ENCODE measurements at places on chromosomes 3 and 15.

DNA sequence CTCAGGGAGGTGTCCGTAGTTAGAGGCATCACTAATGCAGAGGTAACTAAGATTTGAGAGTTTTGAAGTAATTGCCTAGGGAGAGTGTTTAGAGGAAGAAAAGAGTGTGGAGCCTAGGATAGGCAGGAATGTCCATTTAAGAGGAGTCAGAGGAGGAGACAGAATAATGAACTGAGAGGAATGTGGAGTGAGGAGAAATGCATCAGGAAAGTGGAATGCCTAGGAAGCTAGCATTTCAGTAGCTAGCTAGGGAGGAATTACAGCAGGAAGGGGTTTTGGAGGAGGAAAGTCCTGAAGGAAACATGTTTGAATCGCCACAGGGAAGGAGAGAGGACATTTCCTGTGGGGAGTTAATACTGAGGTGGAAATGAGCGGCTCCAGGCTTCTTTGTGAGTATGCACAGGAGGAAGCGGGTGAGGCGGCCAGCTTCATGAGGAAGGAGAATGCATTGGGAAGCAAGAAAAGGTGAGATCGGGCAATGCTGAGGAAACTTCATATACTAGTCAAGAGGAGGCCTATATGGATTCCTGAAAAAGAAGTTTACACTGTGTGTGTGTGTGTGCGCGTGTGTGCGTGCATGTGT lies 154.3 kb downstream of the TMEM108 start:
- DNase-seq, result no peak

GRCh38 chr15:79373113-79373512 lies 59.0 kb upstream of the MINAR1 start:
- no peak for DNase-seq

- DNase-seq, result no peak
These were observed 61.8 kb downstream of the CFAP20DC start for GRCh38 chr3:58988041-58988440.

GRCh38 chr3:105101603-105102002 lies 265.1 kb upstream of the ALCAM start:
- no peak for DNase-seq

GRCh38 chr15:72827226-72827625 lies 43.7 kb upstream of the ADPGK start:
- no peak for DNase-seq

DNA sequence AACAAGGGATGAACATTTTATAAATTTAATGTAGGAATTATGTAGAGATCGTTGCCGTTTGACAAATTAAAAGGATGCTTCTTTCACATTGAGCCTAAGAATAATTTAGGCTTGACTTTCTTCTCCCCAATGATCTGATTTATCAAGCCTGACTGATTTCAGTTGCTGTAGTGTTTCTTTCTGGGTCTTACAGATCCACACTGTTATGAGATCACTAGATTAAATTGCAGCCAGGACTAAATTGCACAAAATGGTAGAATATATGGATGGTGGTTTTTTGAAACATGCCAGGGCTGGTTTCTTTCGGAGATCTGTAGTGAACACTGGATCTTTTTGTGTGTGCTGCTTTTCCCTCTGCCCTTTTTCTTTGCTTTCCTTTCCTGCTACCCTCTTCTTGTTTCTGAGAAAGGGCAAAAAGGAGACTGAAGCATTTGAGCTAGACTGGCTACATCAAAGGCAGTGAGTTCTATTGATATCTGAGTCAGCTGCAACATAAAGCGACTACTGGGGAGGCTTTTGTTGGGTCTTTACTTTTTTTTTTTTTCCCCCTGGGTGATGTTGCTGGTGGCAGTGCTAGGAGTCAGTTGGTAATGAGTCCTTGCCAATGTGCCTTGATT lies 83.0 kb downstream of the AKAP13 start:
- DNase-seq, result no peak

GRCh38 chr15:54289590-54290136 lies 311.4 kb downstream of the UNC13C start:
- DNase-seq, result no peak

DNA sequence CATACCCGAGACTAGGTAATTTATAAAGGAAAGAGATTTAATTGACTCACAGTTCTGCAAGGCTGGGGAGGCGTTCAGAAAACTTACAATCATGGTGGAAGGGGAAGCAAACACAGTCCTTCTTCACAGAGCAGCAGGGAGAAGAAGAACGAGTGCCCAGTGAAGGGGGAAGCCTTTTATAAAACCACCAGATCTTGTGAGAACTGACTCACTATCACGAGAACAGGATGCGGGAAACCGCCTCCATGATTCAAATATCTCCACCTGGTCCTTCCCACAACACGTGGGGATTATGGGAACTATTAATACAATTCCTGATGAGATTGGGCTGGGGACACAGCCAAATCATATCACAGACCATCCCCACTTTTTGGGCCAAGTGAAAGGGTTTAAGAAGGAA lies 58.8 kb upstream of the CTXND1 start:
- DNase-seq, result no peak

DNA sequence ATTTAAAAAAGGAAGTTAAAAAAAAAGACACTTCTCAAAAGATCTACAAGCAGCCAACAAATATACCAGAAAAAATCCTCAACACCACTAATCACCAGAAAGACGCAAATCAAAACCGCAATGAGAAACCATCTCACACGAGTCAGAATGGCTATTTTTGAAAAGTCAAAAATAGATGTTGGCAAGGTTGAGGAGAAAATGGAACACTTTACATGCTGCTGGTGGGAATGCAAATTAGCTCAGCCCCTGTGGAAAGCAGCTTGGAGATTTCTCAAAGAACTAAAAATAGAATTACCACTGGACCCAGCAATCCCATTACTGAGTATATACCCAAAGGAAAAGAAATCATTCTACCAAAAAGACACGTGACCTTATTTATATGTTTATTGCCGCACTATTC lies 574.7 kb upstream of the ADAMTS9 start:
- no peak for DNase-seq

- DNase-seq, result no peak
These were observed 194.2 kb upstream of the ICE2 start for GRCh38 chr15:60673166-60673565.

DNA sequence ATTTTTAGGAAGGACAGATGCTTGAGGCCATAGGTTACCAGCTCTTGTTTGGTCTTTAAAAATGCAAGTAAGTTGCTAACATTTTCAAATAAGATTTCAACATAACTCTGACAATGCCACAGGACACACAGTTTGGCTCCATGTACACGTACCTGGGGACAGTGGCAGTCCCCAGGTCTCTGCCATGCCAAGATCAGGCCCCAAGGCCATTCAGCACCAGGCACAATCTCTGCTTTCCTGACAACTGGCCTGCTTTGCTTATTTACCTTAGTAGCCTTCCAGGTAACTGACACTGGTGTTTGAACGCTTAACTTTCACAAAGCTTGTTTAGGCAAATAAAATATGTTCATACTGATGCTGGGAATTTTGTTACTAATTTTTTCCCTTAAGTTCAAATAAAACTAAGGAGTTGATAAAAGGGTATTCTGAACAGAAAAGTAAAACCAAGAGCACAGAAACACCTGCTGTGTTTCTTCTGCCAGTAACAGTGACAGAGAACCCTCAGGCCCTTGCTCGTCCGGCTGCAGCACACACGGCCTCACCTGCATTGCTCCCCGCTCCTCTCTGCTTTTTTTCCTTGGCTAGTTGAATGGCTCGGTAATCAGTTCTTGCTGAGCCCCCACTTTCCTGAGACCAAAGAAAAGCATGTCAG lies 16.5 kb downstream of the ZXDC start:
- DNase-seq, result no peak

GRCh38 chr15:31100738-31101137 lies 787 bp downstream of the TRPM1 start:
- DNase-seq, result no peak

DNA sequence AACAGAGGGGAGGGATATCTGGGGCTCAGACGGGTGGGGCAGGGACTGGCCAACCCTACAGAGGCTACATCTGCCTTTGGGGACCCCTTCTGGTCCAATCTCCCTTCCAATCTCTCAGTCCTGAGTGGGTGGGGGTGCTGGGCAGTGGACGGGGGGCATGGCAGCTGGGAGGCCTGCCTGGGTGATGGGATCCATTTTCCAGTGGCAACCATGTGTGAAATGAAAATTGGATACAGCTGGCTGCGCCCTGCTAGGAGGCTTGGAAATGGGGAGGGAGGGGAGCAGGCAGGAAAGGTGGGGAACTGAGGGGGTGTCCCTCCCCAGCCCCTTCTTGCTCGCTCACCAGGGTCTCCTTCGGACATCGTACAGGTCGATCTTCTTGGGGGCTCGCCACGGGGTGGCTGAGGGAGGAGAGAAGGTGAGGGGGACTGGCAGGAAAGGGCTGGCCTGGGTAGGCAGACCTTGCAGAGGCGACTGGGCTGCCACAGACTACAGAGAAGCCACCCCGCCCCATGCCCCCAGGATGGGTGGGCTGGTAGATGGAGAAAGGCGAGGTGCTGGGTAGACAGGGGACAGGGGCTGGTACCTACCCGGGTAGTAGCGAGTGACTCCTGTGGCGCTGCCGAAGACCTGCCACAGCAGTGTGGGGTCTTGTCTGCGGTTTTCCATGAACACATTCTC lies 21.2 kb upstream of the TMEM115 start:
- DNase-seq, result no peak

- no peak for DNase-seq
These were observed 116.8 kb downstream of the TPRG1 start for GRCh38 chr3:189288348-189289235.

GRCh38 chr15:32688151-32688639 lies 29.6 kb upstream of the GREM1 start:
- no peak for DNase-seq

GRCh38 chr3:177512945-177513814 lies 315.9 kb upstream of the TBL1XR1 start:
- DNase-seq, result no peak

- DNase-seq, result no peak
These were observed 70.3 kb downstream of the SCN5A start for GRCh38 chr3:38579141-38579540.
